ENCODE measurements at places on chromosomes 1 and 21. TPM values are rescaled to one million over a fixed set of nuclear protein-coding genes. Genes with fewer than 3 reads are reported as not detected.

DNA sequence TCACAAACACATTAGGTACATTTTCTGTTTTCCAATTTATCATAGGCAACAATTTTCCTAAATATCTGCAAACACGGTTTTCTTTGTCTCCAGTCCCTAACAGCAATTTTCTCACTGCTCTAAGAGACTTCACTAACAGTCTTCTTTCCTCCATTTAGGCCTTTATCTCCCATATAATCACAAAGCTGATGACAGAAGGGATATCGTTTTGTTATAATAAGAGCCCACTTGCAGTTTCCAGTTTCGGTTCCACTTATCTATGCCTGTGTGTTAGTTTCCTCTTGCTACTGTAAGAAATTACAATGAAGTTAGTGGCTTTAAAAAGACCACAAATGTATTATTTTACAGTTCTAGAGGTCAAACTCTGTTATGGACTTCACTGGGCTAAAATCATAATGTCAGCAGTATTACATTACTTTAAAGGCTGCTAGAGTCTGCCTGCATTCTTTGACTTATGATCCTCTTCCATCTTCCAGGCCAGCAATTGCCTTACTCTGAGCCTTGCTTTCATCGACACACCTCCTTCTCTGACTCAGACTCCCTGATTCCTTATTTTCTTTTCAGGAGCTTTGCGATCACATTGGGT lies 549.3 kb downstream of the NCAM2 start:
- H3K27me3 ChIP-seq = no peaks in the 10 kb centered on the region
- no peak for DNase-seq
- H3K4me3 ChIP-seq = no peak overlapping the region
- H3K36me3 ChIP-seq = no peaks in the 10 kb centered on the region
- no peak overlapping the region for H3K27ac ChIP-seq
- no peaks in the 10 kb centered on the region for H3K4me1 ChIP-seq

GRCh38 chr1:171420810-171421209 lies 64.5 kb upstream of the PRRC2C start:
- H3K4me3 ChIP-seq = no peak overlapping the region
- no peaks in the 10 kb centered on the region for H3K27me3 ChIP-seq
- H3K36me3 ChIP-seq = no peaks in the 10 kb centered on the region
- no peaks in the 10 kb centered on the region for H3K4me1 ChIP-seq

GRCh38 chr1:41670217-41670957 lies 185.9 kb upstream of the EDN2 start:
- H3K27ac ChIP-seq = no peak overlapping the region
- no peaks in the 10 kb centered on the region for H3K36me3 ChIP-seq

GRCh38 chr1:32496127-32496526 lies 31.3 kb downstream of the ZBTB8B start:
- H3K36me3 ChIP-seq = no peaks in the 10 kb centered on the region
- peak overlapping the region; percentile 20 for H3K27ac ChIP-seq
- DNase-seq = peak; percentile 43
- H3K4me3 ChIP-seq = no peak overlapping the region
- no peaks in the 10 kb centered on the region for H3K4me1 ChIP-seq

DNA sequence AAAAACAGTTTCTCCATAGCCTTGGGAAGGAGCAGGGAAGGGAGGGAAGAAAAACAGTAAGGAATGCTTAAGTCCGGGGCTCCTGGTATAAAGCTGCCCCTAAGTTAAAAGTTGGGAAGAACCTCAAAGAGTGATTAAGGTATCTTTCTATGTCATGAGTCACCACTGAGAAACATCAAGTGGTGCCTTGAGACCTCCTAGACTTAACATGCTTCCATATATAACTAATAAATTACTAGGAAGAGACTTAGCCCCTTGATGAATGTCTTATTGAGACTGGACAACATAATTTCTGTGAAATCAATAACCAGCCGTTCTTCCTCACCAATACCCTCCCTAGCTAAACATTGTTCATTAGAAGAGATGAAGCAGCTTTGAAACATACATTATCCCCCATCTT lies 121.8 kb upstream of the SLC44A3 start:
- no peaks in the 10 kb centered on the region for H3K27me3 ChIP-seq
- no peak overlapping the region for H3K27ac ChIP-seq
- no peak for DNase-seq
- no peak overlapping the region for H3K4me3 ChIP-seq

GRCh38 chr1:14961661-14962267 lies 191.8 kb upstream of the TMEM51 start:
- no peak overlapping the region for H3K27ac ChIP-seq
- H3K27me3 ChIP-seq = no peaks in the 10 kb centered on the region
- DNase-seq = no peak
- peaks cover 10% of the 10 kb centered on the region for H3K36me3 ChIP-seq
- no peaks in the 10 kb centered on the region for H3K4me1 ChIP-seq

- no peak for DNase-seq
- H3K27me3 ChIP-seq = no peaks in the 10 kb centered on the region
- H3K27ac ChIP-seq = no peak overlapping the region
- no peaks in the 10 kb centered on the region for H3K36me3 ChIP-seq
These were observed 58.6 kb downstream of the IL23R start for GRCh38 chr1:67224856-67225255.

DNA sequence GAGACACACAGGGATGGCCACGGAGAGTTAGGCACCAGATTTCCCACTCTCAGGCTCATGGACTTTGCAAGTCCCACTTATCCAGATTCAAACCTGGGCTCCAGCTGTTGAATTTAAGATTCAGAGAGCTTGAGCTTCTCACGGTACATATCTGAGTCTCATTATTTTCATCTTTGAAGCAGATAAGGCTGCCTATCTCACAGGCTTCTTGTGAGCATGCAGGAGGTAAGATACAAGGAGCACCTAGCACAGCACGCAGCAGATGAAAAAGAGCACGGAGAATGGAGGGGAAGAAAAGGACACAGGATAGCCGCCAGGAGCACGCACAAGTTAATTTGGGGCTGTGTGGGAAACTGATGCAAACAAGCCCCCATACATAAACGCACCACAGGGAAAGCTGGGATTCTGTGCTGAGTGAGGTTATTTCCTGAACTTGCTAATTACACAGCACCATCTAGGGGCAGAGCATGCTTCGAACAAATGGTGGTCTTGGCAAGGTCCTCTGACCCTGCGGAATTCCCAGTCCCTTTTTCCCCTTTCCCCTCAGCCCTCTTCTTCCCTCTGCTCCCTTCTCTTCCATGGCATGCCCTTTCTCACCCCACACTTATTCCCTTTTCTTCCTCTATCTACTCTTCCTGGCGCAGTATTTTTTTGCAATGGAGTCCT lies 134.7 kb upstream of the VANGL1 start:
- no peaks in the 10 kb centered on the region for H3K4me1 ChIP-seq
- H3K27me3 ChIP-seq = no peaks in the 10 kb centered on the region
- DNase-seq = peak; percentile 48
- H3K4me3 ChIP-seq = no peak overlapping the region

DNA sequence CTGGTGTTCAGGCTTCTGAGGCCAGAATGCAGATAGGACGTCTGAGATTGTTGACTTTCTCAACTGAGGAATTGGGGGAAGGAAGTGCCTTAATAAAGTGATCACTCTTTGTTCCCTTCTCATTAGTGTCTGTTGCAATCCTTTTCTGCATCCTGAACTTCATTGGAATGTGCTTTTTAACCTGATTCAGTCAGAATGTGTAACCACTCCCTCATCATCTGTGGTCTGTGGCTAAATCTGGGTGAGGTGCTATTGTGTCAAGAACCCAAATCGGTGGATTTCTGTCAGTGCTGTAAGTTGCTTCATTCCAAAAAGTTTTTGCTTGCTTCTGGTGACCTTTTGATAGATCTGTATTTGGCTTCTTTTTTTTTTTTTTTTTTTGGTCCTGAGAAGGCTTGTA lies 38.2 kb downstream of the ARID1A start:
- H3K4me1 ChIP-seq = peaks cover 40% of the 10 kb centered on the region
- DNase-seq = no peak
- no peak overlapping the region for H3K27ac ChIP-seq
- peaks cover 4% of the 10 kb centered on the region for H3K36me3 ChIP-seq
- no peak overlapping the region for H3K4me3 ChIP-seq

- H3K27me3 ChIP-seq = no peaks in the 10 kb centered on the region
- H3K36me3 ChIP-seq = no peaks in the 10 kb centered on the region
- DNase-seq = no peak
- H3K27ac ChIP-seq = no peak overlapping the region
- H3K4me1 ChIP-seq = peaks cover 84% of the 10 kb centered on the region
These were observed 36.8 kb downstream of the AHDC1 start for GRCh38 chr1:27567146-27567526.

- H3K36me3 ChIP-seq = no peaks in the 10 kb centered on the region
- no peaks in the 10 kb centered on the region for H3K27me3 ChIP-seq
- H3K4me3 ChIP-seq = no peak overlapping the region
- no peak for DNase-seq
- no peaks in the 10 kb centered on the region for H3K4me1 ChIP-seq
These were observed 276.9 kb downstream of the VAV3 start for GRCh38 chr1:107687849-107688753.

DNA sequence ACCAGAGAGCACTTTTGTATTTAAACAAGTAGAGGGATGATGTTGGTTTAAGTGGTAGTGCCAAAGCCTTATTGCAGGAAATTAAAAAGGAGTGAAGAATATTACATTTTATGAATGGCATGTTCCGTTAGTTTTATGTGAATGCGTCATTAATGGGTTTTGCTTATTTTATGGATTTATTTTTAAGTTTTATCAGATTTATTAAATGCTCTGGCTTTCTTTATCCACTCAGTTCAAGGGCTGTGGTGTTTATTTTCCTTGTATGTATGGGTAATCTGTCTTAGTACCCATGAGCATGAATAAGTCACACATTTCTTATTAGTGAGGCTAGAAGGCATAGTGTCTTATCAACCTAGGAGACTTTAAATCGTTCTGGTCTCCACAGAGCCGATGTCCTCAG lies 41.6 kb upstream of the NBL1 start:
- no peaks in the 10 kb centered on the region for H3K27me3 ChIP-seq
- no peak for DNase-seq
- H3K4me3 ChIP-seq = no peak overlapping the region
- no peak overlapping the region for H3K27ac ChIP-seq
- peaks cover 60% of the 10 kb centered on the region for H3K4me1 ChIP-seq

DNA sequence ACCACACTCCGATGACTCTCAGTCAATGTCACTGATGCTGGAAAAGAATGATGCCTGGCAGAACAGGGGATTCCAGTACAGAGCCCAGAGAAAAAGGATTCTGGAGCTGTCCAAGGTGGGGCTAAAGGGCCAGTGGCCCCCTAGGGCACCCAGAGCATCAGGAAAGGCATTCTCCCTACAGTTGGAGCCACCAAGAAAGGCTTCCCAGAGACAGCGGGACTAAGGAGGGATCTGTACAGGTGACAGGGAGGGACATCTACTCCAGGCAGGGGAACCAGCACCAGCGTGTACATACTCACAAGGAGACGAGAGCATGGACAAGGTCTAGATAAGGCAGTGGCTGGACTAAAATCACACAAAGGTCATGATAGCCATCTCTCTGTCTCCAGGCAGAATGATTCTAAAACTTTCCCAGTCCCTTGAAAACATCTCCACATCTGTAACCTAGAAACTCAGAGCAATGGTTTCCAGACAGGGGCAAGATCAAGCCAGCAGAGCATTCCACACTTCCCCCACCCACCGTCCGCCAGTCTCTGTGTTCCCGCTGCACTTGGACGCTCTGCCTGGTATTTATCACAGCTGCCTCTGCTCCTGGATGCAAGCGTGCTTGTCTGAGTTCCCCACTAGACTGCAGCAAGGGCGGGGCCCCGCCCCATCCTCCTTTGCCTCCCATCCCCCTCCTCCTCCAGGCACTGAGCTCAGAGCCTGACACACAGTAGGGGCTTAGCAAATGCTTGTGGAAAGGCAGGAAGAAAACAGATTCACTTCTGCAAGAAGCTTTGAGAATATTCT lies 111.6 kb upstream of the ZC3H12A start:
- H3K4me3 ChIP-seq = no peak overlapping the region
- H3K4me1 ChIP-seq = no peaks in the 10 kb centered on the region
- H3K27ac ChIP-seq = no peak overlapping the region
- H3K36me3 ChIP-seq = no peaks in the 10 kb centered on the region

DNA sequence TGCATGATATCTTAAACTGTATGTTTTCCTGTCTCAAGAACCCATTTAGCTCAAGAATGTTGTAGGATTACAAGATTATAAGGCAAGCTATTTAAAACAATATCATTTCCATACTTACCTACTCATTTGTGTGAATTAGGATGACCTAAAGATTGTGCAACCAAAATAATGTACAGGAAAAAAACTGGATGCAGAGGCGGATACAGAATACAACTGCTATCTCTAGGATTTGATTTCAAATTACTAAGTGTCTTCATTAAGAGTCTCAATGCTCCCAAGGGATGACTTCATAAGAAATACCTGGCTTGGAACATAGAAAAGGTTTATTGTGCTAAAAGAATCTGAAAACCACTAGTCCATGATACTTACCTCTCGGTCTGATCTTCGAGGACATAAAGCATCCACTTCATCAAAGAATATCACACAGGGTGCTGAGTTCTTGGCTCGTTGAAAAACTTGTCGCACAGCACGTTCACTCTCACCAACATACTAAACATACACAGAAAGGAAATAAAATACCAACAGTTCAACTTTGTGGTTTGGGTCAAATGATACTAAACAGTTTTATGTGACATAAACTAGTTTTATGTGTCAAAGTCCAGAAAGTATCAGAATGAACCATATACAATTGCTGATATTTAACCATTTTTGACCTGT lies 54.9 kb downstream of the NVL start:
- H3K4me1 ChIP-seq = no peaks in the 10 kb centered on the region
- peaks cover 56% of the 10 kb centered on the region for H3K36me3 ChIP-seq
- DNase-seq = no peak
- no peaks in the 10 kb centered on the region for H3K27me3 ChIP-seq

DNA sequence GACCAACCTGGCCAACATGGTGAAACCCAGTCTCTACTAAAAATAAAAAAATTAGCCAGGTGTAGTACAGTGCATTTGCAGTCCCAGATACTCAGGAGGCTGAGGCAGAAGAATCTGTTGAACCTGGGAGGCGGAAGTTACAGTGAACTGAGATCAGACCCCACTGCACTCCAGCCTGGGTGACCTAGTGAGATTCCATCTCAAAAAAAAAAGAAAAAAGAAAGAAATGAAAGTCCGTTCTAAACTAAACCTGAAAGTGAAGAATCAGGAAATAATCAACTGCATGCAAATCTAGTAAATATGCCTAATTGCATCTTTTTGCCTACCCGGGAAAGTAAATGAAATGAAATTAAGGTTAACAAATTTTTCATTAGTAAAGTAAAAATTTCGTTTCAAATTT lies 99.6 kb downstream of the ZZZ3 start:
- H3K4me1 ChIP-seq = no peaks in the 10 kb centered on the region
- no peak overlapping the region for H3K27ac ChIP-seq
- no peak overlapping the region for H3K4me3 ChIP-seq
- H3K36me3 ChIP-seq = no peaks in the 10 kb centered on the region

Gene POGK
- total RNA-seq = 48.9 TPM

Gene SPRR2A
- total RNA-seq = not detected

Gene GJA4
- total RNA-seq = 26.1 TPM

Data from left lung (tissue), 14 donors.